Activated CD4-positive, alpha-beta T cell treated with anti-CD3 and anti-CD28 coated beads for 24 hours (primary cell): ENCODE measurements at places on chromosomes 12 and 14.

DNA sequence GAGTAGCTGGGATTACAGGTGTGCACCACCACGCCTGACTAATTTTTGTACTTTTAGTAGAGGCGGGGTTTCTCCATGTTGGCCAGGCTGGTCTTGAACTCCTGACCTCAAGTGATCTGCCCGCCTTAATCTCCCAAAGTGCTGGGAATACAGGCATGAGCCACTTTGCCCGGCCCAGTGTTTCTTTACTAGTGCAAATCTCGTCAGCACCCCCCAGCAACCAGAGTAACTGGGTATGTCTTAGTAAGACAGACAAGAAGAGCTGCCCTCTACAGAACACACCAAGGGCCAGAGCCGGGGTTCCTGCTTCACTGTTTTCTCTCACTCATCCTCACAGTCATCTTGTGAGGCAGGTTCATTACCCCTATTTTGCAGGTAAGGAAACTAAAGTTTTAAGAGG is 78.5 kb upstream of the GPR68 start:
- no peak for DNase-seq

DNA sequence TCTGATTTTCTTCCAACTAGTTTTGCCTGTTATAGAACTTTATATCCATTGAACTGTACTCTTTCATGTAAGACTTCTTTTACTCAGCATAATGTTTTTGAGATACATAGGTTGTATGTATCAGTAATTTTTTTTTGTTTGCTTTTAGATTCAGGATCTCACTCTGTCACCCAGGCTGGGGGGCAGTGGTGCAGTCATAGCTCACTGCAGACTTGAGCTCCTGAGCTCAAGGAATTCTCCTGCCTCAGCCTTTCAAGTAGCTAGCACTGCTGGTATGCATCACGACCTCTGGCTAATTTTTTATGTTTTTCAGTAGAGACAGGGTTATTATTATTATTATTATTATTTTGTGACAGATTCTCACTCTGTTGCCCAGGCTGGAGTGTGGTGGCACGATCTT is 65.0 kb upstream of the DDHD1 start:
- DNase-seq: no peak

GRCh38 chr14:36161776-36162175 is 14.7 kb downstream of the PTCSC3 start:
- DNase-seq: no peak

DNA sequence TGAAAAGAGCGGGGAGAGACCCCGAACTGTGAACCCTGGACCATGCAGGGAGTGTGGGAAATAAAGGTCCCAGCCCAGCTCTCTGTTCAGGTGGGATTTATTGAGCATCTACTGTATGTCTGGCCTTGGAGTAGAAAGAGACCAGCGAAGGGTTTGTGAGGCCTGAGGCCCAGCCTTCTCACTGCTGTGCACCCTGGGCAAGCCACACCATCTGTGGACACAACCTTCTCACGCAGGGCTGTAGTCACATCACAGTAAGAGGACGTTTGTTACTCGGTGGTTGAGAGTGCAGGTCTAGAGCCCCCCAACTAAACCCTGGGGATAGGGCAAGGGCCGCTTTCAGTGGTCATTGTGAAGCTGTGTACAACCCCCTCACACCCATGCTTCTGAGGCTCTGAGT is 18.2 kb downstream of the FAM222A start:
- no peak for DNase-seq

DNA sequence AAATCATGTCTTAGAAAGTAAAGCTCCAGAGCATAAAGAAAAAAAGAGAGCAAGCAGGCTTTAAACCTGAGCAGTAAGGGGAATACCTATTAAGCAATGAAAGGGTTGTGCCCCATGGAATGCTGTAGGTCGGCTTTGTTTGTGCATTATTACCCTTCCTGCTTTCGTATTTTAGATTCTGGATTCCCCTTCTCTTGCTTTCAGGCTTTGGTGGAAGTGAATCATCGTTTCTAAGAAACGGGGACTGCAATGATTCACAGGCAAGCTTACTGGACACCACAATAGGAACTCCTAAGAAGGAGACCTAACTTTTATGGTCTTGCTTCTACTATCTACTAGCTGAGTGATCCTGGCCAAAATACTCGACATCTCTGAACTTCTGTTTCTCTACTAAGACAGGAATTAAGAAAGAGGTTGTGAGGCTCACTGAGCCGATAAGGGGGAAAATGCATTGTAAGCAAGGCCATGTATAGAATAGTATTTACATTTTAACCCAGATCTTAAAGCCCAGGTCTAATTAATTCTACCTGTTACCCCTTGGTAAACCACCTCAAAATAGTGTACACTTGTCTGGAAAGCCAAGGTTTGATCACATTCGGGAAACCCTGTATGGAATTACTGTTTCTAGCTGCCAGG is 1.2 kb upstream of the BMAL2 start:
- no peak for DNase-seq

- DNase-seq: no peak
Observed at GRCh38 chr12:34600592-34601462, 578.5 kb downstream of the ALG10 start.
